ENCODE measurements at places on chromosomes 5 and 9.
A peak's percentile ranks its signal among the peaks of the same experiment; 100 is the strongest.

- peak; percentile 25 for ATAC-seq
Observed at GRCh38 chr5:128436749-128437188, 101.3 kb downstream of the FBN2 start.

DNA sequence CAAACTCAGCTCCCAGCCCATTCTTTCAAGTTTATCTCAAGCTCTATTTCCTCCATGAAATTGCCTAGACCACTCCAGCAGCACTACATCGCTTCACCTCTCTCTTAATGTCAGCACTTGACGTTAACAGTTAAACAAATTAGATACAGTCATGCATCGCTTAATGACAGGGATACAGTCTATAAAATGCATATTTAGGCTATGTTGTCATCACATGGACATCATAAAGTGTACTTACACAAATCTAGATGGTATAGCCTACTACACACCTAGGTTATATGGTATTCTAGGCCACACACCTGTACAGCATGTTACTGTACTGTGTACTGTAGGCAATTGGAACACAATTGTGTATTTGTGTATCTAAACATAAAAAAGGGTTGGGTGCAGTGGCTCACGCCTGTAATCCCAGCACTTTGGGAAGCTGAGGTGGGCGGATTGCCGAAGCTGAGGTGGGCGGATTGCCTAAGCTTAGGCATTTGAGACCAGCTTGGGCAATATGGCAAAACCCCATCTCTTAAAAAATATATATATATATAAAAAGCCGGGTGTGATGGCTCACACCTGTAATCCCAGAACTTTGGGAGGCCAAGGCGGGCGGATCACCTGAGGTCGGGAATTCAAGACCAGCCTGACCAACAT is 13.4 kb upstream of the PCSK5 start:
- no peak for ATAC-seq

DNA sequence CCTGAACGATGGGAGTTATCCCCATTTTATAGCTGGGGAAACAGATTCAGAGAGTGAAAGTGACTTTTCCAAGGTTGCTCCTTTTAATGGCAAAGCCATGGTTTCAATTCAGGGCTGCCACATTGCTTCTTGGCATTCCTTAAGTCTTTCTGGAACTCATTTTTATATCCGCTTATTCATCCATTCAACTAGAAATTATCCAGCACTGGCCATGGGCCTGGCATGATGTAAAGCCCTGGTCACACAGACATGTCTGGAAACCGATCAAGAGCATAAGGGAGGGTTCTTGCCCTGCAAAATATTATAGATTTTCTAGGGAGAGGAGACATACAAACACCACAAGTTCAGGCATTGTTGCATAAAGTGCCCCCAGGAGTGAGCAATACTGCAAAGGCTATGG is 43.0 kb upstream of the COL15A1 start:
- no peak for ATAC-seq

DNA sequence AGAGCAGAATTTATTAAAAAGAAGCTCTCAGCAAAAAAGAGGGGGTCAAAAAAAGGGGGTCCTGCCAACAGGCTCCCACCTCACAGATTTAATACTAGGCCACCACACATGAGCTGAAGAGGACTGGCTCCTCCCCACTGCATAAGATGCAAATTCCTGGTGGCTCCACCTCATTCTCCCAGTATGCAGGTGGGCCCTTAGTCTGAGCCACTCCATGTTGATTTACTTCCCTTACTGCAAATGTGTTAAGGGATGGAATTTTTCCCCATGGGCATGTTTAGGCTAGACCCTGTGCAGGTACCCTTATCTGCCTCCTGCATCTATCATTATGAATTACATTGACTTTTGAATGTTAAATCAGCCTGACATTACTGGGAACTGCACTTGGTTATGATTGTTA is 82.9 kb downstream of the ISOC1 start:
- ATAC-seq: no peak

DNA sequence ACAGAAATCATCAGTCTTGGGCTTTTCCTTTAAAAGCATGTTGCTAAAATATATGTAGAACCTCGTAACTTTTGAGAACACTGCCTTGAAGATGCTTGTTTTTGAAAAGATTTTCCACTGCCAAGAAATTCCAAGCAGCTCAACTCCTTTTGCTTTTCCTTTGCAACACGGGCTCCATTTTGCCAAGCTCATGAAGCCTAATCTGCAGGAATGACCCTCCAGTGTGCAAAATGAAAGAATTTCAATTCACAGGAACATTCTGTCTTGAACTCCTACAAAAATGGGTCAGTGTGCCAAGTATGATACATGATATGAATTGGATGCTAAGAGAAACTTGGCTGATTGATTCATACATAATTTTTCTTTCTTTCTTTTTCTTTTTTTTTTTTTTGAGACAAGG is 35.4 kb upstream of the ERCC6L2 start:
- ATAC-seq: no peak

- no peak for ATAC-seq
Observed at GRCh38 chr5:158202801-158203200, 343.9 kb upstream of the CLINT1 start.

GRCh38 chr5:103345461-103345860 is 86.9 kb downstream of the MACIR start:
- no peak for ATAC-seq

GRCh38 chr5:79124607-79125006 is 13.0 kb downstream of the BHMT start:
- ATAC-seq: no peak

- ATAC-seq: no peak
Observed at GRCh38 chr5:141632650-141633049, 4.0 kb downstream of the HDAC3 start.

DNA sequence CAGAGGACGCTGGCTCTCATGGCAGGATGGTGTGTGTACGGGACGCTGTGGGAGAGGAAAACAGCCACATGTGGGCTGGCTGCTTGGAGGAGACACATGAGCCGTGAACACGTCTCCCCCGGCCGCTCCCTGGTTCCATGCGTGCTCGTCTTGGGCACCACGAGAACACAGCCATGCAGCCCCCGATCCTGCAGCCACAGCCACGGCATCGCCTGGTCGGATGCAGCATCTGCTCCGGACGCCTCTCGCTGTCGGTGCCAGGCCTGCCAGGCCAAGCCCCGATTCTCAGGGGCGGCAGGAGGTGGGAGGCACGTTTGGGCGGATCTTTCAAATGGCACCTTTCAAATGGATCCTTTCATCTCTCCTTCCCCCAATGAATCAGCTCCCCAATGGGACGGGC is 3.2 kb downstream of the LCN10 start:
- ATAC-seq: no peak

GRCh38 chr5:82151204-82151603 is 127.0 kb downstream of the RPS23 start:
- ATAC-seq: no peak

DNA sequence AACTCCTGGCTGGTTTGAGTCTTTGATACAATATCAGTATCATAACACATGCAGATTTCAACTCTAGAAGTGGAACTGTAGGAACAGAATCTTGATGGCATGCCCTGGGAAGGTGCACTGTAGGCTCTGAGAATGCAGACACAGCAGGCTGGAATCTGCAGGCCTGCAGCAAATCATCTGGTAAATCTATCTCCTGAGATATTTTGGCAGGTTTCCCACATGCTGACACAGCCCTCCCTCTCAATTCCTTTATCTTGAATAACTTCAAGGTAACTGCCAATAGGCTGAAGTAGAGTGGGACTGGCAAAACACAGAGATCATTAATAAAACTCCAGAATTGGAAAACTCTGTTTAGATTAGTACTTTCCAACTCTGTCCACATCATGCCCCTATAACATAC is 177.8 kb upstream of the PCSK5 start:
- no peak for ATAC-seq

GRCh38 chr5:127243011-127243410 is 47.6 kb upstream of the MEGF10 start:
- no peak for ATAC-seq

- no peak for ATAC-seq
Observed at GRCh38 chr9:27925815-27926214, 352.5 kb upstream of the C9orf72 start.

DNA sequence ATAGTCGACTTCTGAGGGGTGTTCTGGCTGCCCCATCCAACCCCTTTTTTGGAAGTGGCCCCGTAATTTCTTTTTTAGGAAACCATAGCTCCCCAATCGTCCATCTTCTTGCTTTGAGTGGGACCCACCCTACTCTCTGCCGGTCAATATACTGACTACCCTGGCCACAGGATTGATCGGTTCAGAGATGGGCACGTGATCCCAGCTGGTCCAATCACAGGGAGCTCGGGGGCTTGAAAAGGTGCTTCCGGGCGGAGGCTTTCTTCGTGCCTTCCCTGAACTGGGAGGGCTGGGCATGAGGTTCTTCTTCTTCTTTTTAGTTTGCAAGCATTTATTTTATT is 78.7 kb upstream of the SH3PXD2B start:
- ATAC-seq: no peak

GRCh38 chr5:142929587-142929986 is 159.4 kb downstream of the ARHGAP26 start:
- ATAC-seq: no peak

DNA sequence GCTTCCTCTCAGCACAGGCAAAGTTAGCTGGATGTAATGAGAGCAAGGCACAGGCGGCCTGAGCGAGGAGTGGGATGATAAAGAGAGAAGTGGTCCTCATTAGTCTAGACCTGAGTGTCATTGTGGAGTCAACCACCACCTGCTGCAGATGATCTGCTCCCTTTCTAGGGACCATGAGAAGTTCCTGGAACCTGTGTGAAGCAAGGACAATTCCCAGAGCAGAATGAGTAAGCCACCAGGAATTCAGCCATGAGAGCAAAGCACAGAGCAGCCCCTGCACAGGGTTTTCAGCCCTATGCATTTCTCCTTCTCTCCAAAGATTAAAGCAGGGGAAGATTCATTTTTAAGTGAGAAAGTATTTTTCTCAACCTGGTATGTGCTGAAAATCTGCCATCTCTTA is 146.8 kb upstream of the SPEF2 start:
- ATAC-seq: no peak

DNA sequence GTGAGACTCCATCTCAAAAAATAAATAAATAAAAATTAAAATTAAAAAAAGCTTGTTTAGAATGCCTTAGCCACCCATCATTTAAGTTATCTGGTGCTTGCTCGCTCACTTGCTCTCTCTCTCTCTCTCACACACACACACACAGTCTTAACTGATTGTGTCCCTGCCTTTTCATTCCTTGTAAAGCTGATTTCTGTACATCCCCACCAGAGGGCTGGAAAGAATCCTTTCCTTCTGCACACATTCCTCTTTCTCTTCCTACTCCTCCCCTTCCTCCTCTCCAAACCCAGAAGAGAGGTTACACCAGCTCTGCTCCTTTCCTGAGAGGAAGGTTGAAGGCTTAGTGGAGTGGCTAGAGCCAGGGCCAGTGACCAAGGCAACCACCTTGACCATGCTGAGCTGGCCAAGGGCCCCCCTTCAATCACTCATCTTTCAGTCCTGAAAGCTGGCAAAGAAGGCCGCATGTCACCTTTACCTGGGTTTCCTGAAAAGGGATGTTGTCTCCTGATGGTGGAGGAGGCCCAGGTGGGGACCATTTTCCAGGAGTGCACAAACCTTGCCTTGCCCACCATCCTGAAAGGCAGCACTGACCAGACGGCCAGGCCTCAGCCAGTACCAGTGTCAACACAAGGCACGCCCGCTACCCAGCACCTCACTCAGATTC is 25.6 kb downstream of the STK10 start:
- ATAC-seq: peak; percentile 17

GRCh38 chr9:69237702-69238295 is 63.7 kb downstream of the TJP2 start:
- no peak for ATAC-seq

GRCh38 chr5:4348423-4348822 is 752.8 kb downstream of the IRX1 start:
- no peak for ATAC-seq

DNA sequence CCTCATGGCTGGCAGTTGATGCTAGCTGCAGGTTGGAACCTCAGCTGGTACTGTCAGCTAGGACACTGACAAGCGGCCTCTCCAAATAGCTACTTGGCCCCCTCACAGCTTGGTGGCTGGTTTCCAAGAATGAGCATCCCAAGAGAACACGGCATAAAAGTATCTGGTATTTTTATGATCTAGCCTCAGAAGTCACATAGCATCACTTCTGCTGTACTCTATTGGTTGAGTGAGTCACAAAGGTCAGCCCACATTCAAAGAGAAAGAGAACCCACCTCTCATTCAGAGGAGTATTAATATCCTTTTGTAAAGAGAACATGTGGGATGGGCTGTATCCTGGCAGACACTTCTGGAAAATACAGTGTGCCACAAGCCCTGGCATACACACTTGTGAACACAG is 6.0 kb upstream of the SIL1 start:
- ATAC-seq: no peak

Measured in esophagus mucosa (tissue), 1 donor.